Stimulated activated CD8-positive, alpha-beta memory T cell treated with anti-CD3 and anti-CD28 coated beads, Interleukin-4, amount 100 ng/mL, for 1 hour (primary cell): ENCODE measurements at places on chromosomes 2 and 18.

DNA sequence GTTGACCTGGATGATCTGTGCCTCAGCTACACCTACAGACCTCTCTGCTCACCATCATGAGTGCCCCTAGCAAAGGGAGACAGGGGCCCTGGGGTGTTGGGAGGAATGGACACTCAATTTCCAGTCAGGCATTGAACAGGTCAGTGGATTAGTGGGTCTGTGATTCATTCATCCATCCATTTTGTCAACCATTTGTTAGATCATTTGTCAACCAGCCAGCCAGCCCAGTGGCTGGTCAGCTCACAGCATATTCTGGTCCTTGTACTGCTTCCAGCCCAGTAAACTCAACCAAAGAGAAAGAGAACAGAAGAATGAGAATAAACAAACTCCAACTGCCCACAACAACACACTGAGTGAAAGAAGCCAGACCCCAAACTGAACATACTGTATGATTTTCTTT is 4.6 kb upstream of the KLF11 start:
- no peak for DNase-seq

DNA sequence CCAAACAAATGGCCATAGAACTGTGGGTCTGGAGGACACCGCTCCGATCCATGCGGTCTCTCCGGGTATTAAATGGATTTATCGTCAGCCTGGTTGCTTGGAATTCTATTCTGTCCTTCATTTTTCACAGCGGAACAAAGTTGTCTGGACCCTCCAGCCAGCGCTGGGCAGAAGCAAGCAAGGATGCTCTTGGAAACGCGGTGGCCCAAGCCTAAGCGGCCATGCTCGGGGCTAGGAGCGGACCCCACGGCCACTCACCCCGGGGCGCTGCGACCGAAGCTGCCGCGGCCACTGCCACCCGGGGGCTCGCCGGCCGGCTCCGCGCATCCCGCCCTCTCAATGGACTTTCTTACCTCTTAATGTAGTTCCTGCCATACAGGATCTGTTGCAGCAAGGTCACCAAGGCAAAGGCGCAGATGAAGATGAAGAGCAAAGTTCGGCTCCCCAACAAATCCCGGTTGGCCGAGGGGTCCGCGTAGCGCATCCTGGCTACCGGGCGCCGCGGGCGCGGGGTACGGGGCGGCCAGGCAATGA is 761 bp downstream of the ST8SIA5 start:
- no peak for DNase-seq

DNA sequence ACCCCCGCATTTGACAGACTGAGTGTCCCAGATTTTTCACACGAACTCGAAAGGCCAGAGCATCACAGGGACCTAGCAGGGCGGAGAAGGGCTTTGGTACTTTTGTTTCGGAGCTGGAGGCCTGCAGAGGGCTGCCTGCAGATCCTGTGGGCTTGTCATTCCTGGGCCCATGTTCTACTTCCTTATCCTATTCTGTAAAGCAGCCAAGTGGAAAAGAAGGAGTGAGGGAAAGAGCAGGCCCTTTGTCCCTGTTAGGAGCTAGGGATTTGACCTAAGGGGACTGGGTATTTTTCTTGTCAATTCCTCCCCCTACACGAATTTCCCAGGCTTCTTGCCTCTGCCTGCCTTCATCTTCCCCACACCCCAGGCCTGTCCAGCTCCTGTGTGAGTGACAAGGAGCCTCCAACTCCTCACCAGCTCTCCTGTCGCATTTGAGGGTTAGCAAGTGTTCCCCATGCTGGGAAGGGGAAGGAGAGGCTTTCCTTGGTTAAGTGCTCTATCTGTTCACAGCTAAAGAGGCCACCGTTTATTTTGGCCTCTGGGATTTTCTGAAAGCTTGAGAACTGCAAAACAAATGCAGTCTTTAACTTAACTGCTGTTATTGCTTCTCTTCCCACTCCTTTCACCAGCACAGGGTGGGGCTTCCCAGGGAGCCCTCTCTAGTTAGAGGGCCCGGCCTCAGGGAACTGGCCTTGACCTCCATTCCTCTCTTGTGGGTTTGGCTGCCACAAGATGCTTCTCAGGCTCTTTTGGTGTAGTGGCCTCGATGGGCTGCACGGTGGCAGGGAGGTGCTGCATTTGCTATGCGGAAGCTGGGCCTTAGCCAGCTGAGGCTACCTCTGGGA is 61.2 kb downstream of the SGPP2 start:
- DNase-seq: no peak

DNA sequence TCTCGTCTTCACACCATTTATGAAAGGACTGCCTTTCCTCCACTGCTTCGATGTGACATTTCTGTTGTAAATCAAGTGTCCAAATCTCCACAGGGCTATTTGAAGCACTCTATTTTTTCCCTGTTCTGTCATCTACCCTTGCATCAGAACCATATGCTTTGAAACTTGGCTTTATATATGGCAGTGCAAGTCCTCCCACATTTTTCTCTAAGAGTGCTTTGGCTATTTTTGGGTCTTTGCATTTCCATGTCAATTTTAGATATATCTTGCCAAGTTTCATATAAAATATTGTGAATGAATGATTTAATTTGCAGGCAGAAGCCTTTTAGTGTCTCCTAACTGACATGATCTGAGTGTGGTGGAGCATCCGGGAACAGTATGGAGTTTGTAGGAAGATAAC is 37.8 kb upstream of the CBLN2 start:
- no peak for DNase-seq

DNA sequence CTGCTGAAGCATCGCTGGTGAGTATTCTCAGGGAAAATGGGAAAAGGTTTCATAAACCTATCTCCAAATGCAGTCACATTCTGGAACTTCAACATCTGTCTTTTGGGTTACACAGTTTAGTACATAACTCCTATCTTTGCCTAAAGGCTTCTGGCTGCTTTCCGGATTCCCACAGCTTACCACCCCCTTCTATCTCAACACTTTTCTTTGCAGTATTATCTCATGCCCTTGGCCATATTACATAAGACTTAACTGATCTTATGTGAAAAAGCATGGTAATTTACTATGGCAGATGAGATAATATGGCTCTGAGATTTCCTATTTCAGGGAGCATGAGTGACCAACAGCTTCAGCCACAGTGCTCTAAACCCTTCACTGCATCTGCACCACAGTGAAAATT is 369.3 kb upstream of the LINC00305 start:
- no peak for DNase-seq

GRCh38 chr18:79438898-79439627 is 43.3 kb downstream of the NFATC1 start:
- DNase-seq: no peak
